ENCODE measurements at places on chromosomes 5 and 9.

- no peak for DNase-seq
These were observed 12.6 kb upstream of the IL12B start for GRCh38 chr5:159342840-159343239.

DNA sequence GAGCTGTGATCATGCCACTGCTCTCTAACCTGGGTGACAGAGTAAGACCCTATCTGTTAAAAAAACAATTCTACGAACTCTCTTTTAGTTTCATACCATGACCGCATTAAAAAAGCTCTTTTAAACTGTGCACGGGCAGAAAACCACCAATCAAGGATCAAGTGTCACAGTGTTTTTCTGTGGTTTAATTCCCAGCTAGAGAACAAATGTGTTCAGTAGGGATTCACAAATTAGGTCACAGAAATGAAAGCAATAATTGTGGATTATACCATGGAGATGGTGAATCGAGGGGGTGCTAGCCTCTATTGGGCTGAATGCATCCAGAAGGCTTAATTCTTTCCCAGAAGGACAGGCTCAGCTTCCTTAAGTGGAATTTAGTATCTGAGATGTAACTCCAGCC lies 79.1 kb downstream of the ATG10 start:
- no peak for DNase-seq

DNA sequence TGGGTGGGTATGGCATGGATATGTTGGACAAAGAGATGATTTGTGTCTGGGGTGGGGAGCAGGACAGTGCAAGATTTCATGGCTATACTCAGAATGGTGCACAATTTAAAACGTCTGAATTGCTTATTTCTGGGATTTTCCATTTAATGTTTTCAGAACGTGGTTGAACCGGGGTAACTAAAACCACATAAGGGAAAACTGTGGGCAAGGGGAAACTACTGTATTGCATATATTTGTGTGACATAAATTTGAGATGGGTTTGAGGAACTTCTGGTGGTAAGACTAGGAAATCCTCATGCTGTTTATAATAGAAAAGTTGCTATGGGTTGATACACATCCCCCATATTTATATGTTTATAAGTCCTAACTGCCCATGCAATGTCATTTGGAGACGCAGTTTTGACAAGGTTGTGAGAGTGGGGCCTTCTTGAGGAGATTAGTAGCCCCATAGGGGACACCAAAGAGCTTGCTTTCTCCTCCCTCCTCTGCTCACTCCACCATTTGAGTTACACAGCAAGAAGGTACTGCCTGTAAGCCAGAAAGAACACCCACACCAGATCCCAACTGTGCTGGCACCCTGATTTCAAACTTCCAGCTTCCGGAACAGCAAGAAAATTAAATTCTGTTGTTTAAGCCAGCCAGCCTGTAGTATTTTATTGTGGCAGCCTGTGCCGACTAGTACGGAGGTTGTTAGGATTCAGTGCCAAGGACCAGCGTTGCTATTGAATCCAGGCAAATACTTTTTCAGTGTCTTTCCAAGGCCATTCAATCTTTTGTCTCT lies 2118.9 kb downstream of the MAT2B start:
- DNase-seq, result no peak

- peak; percentile 33 for DNase-seq
These were observed 202.5 kb downstream of the MEF2C start for GRCh38 chr5:88680253-88681132.

GRCh38 chr5:58394339-58394738 lies 65.5 kb downstream of the PLK2 start:
- DNase-seq, result no peak

GRCh38 chr5:39503155-39503554 lies 78.4 kb upstream of the DAB2 start:
- DNase-seq, result no peak

GRCh38 chr9:87004016-87004415 lies 56.7 kb upstream of the GAS1 start:
- DNase-seq, result no peak

DNA sequence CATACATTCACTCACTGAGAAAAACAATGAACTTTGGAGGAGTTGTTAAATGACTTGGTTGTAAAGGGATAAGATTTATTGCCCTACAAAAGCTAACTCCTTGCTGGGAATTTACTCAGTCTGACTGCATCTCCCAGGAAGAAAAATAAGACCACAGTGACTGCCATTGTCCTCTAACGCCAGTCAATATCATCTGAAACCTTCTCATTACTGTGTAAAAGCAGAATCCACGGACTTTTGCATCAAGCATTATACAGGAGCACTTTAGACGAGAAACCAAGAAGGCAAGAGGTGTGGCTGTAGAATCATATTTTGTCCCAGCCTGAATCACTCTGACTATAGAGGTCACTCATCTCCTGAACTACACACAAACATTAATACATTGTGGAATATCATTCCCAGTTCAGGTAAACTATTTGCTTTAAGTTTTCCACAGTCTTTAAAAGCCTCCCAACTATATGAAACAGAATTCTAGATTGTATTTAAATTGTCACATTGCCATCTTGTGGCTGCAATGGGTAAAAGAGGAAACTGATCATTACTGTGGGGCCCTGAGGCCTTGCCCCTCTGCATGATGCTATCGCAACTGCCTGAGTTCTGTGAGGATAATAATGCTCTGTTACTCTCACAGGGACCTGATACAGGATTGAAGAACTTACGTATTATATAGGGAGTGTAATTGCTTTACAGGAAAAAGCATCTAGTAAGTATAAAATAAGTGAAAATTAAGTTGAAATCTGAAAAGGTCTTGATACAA lies 142.9 kb downstream of the SLCO4C1 start:
- peak; percentile 26 for DNase-seq

GRCh38 chr5:65482296-65482735 lies 596 bp upstream of the ADAMTS6 start:
- no peak for DNase-seq

- DNase-seq, result no peak
These were observed 65.2 kb upstream of the RANBP3L start for GRCh38 chr5:36366883-36367282.

DNA sequence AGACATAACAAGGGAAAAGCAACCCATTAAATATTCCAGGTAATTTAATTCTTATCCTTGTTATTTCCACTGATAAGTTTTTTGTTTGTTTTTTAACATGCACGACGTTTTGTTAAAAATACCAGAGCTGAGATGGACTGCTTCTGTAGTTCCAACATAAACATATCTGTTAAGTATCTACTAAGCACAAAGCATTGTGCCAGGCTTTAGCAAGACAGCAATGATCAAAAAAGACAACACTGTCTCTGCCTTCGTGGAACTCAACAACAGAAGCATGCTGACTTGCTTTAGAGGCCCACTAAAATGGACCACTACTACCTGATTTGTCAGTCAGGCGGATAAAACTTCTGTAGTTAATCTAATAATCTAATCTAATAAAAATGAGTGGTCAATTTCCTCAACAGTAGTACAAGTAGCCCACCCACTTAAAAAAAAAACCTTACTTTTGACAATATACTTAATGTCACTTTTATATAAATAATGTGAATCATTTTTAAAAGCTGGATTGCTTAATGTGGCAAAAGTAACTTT lies 3.1 kb downstream of the RAB14 start:
- DNase-seq, result no peak

DNA sequence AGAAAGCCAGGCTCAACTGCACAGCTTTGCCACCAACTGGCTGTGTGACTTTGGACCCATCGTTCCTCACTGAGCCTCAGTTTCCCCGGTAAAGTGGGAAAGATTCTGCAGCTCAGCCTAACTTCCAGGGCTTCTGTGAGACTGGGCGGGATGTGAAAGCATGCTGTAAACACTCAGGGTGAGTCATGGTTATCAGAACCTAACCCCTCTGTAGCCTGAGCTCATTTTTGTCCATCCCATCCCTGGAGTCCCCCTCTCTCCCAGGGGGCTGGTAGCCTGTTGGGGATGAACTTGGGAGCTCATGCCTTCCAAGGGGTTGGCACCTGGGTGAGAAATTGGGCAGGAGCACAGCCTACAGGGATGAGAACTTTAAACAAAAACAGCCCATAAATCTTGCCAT lies 2.3 kb downstream of the CCDC69 start:
- no peak for DNase-seq

DNA sequence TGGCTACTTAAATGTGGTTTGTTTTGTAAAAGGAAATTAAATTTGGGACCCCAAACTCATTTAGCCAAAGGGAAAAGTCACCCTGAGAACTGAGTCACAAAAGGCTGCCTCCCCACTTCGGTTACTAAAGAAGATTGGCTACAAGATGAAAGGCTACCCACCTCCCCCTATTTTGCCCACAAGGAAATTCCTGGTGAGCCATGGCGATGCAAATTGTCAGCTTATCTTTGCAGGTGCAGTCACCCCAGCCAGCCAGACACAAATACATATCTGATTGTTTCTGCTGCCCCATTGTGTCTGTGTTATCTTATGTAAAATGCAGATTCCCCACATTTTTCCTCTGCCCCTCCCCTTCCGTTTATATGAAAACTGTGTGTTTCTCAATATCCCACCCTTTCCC lies 8.9 kb downstream of the PAEP start:
- no peak for DNase-seq

GRCh38 chr5:130692770-130693169 lies 472.3 kb downstream of the HINT1 start:
- DNase-seq, result peak; percentile 29

DNA sequence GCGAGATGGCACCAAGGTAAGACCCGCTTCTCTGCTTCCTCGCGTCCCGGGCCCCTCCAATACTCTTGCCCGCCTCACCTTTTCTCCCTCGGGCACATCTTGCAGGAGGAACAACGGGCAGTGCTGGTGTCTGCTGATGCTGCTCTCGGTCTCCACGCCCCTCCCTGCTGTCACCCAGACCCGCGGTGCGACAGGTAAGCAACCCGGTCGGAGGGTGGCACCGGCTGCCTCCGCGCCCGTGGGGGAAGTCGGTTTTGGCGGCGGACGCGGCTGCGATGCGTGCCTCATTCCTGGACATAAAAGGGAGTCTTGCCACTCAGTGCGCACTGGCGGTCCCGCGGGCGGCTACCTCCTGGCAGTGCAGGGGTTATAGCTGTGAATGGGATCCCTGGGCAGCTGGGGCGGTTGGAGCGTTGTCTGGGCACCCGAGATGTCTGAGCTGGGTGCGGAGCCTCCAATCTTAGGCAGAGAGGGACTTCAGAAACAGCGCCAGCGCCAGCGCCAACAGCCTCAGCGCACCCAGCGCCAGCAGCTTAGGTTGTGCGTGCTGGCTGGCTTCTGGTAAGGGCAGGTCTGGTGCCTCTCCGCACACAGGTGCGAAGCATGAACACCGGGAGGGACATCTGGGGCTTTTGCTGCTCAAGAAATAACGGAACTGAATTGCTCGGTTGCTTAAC lies 488 bp downstream of the COL15A1 start:
- no peak for DNase-seq

DNA sequence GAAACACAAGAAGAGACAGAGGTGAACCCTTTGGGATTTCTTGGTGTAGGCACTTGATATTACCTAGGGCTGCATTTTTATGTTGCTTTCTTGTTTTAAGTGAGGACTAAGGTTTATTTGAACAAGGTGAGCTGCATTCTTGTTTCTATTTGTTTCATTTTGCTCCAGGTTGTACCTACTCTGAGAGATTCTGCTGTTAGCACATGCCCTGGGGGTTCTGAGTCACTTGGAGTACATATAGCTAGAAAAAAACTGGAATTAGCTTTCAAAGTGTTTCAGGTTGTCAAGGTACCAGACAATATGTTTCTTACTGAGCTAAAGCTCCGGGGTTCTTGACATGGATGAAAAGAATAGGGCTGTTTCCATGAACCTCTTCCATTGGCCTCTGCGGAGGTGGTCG lies 299.4 kb downstream of the ICE1 start:
- no peak for DNase-seq

DNA sequence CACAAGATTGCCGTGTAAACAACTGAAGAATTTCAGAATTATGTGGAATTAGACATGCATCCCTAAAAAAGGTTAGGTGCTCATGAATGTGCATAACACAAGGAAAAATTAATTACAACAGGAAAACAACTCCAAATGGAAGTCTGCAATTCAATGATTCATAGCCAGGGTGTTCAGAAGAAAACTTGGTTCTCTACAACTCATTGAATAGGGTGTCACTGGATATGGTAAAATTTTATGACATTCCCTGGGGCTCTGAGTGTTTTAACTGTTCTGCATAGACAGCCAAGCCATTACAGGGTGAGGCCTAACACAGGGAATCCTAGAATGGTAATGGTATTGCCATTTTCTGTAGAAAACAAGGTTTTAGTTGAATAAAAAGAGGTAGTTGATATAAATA lies 24.4 kb upstream of the ZSWIM6 start:
- no peak for DNase-seq

DNA sequence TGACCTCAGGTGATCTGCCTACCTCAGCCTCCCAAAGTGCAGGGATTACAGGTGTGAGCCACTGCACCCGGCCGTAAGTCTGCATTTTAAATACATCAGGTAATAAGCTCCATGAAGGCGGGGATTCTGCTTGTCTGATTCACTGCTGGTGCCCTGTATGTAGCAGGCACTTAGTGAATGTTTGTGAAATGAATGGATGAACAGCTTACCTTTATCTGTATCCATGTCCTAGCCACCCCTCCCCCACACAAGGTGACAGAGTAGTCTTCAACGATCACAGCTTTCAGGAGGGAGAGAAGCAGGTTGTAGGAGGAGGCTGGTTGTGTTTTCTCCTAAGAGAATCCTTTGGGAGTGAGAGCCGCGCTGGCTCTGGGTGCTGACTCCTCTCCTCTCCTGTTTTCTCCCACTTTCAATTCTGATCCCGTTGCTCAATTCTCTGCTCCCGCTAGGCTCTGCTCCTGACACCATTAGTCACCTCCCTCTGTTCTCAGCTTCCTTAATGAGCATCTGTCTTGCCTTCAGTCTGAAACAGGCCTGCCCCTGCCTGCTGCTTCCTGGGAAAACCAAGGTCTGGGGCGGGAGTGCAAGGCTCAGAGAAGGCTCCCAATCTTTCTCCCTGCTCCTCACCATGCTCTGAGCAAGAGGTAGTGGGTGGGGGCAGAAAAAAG lies 88.8 kb upstream of the CTNNA1 start:
- no peak for DNase-seq

GRCh38 chr9:94648185-94648584 lies 8.9 kb upstream of the FBP1 start:
- no peak for DNase-seq

GRCh38 chr9:68894502-68894901 lies 119.4 kb downstream of the PRKACG start:
- DNase-seq, result no peak

DNA sequence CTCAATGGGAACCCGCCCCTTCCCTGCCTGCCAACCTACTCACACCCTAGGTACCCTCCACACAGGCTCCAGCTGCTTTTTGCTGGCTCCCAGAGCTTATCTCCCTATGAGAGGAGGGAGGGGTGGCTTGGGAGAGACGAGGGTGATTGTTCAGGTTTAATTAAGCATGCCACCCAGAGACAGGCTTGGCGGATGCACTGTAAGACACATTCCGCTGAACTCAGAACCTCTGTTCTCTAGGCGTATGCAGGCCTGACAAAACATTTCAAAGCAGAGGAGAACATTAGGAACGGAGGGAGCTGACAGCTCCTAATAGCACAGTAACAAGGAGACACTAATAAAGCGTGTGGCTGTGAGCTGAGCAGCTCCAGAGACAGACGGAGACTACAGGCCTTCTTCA lies 80.1 kb downstream of the TRIM32 start:
- DNase-seq, result peak; percentile 10

DNA sequence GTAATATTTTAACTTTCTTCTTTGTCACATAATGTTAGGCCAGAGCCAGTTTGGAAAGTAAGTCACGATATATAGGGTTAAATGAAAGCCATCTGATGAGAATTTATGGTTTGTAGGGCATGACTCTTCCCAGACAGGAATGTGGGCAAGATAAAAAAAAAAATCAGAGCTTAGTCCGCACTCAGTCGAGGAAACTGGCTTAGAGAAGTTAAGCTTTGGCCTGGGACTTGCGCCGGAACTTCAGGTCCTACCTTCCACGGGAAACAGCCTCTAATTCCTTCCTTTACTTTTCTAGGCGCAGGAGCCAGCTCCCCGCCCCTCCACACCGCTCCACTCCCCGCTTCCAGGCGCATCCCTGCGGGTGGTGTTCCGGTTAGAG lies 475 bp downstream of the DDX31 start:
- no peak for DNase-seq

All from NCI-H748 treated with DMSO at 0.1 percent for 48 hours (cell line).